PC-9 (cell line): ENCODE measurements at places on chromosomes 12 and 14.

GRCh38 chr12:121804417-121805111 lies 755 bp downstream of the SETD1B start:
- DNase-seq, result no peak

- no peak for DNase-seq
Observed at GRCh38 chr12:55676707-55677106, 31.0 kb downstream of the ITGA7 start.

DNA sequence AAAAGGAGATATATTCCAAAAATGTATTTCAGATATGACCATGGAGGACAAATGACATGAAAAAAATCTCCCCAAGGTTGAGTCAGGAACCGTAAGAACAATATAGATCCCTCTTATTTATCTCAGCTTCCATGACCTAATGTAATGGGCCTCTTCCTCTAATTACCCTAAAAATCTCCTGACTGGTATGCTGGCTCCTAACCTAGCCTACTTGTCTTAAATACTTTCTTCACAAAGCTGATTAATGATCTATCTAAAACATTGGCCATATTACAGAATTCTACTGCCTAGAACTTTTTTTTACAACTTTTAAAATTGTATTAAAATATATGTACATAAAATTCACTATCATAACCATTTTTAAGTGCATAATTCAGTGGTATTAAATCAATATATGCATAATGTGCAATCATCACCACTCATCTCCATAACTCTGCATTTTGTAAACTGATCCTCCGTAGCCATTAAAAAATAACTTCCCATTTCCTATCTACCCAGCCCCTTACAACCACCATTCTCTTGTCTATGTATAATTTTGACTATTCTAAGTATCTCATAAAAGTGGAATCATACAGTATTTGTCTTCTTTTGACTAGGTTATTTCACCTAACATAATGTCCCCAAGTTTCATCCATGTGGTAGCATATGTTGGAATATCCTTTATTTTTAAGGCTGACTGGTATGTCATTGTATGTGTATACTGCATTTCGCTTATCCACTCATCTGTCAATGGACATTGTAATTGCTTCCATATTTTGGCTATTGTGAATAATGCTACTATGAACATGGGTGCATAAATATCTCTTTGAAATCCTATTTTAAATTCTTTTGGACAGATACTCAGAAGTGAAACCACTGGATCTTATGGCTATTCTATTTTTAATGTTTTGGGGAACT lies 464.6 kb downstream of the ADAMTS20 start:
- DNase-seq, result no peak

GRCh38 chr14:70032016-70032415 lies 152.8 kb downstream of the SMOC1 start:
- no peak for DNase-seq

GRCh38 chr12:105748806-105749600 lies 389.8 kb downstream of the NUAK1 start:
- no peak for DNase-seq

DNA sequence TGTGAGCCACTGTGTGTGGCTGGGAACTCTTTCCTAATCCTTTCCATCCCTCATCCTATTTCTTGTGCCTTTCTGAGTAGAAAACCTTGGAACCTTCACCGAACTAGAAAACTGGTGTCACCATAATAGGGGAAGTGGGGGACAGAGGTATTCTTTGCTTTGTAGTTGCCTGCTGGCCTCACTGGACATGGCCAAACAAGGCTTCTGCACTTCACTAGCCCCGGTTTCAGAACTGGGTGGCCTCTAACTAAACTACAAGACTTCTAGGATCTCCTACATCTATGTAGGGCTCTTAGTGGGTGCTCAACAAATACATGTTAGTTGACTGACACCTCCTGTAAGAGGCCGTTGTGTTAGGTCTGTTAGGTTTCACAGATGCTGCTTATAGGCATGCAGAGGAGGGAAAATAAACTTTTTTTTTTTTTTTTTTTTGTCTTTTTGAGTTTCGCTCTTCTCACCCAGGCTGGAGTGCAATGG lies 597 bp upstream of the CIROP start:
- no peak for DNase-seq

- DNase-seq, result no peak
Observed at GRCh38 chr12:4046495-4046840, 173.3 kb upstream of the PARP11 start.

DNA sequence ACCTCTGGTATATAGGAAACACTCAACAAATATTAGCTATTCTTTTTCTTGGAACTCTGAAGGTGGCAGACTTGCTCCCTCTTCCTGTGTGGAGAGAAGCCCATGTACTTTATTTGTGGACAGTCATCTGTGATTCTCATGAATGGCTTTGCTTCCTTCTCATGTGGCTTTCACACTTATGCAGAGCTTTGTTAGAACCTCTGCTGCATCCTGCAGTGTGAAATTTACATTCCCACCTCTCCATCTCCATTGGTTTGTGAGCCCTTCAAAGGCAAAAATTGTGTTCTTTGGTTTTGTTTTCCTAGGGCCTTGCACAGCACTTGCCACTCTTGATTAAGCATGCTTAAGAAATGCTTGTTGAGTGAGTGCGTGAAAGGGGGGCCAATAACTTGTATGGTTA lies 51.9 kb downstream of the BICD1 start:
- no peak for DNase-seq

- no peak for DNase-seq
Observed at GRCh38 chr14:91175291-91176201, 61.7 kb downstream of the DGLUCY start.

DNA sequence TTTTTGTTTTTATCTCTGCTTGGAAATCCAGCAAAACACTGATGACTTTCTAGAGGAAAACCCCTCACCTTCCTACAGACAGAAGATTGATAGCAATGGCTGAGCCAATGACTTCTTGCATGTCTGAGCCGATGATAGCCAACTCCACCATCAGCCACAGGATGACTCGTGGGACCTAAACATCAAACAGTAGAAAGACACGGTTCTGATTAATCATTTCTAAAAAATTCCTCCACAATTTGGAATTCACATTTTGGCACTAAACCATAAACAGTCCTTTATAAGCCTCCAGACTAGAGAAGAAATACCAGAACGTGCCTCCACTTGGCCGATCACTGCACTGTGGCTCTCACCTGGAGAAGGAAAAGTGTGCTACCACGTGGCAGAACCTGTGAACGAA lies 25.9 kb downstream of the SLC11A2 start:
- no peak for DNase-seq

GRCh38 chr14:74574090-74574433 lies 38.0 kb downstream of the LTBP2 start:
- DNase-seq, result no peak

DNA sequence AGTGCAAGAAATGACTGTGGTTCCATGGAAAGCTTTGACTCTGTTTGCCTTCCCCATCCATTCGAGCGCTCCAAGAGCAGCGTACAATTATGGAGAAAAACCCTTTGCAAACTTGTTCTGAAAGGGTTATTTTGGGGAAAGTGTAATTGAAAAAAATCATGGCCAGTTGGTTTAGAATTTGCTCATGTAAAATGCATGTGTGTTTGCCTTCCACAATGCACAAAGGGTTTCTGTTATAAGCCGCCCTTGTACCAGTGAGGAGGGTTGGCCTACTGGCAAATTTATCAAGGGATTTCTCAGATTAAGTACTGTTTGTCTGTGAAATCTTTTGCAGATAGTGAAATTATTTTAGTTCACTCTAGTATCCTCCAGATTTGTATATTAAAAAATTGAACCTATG lies 62.7 kb upstream of the PELI2 start:
- no peak for DNase-seq

DNA sequence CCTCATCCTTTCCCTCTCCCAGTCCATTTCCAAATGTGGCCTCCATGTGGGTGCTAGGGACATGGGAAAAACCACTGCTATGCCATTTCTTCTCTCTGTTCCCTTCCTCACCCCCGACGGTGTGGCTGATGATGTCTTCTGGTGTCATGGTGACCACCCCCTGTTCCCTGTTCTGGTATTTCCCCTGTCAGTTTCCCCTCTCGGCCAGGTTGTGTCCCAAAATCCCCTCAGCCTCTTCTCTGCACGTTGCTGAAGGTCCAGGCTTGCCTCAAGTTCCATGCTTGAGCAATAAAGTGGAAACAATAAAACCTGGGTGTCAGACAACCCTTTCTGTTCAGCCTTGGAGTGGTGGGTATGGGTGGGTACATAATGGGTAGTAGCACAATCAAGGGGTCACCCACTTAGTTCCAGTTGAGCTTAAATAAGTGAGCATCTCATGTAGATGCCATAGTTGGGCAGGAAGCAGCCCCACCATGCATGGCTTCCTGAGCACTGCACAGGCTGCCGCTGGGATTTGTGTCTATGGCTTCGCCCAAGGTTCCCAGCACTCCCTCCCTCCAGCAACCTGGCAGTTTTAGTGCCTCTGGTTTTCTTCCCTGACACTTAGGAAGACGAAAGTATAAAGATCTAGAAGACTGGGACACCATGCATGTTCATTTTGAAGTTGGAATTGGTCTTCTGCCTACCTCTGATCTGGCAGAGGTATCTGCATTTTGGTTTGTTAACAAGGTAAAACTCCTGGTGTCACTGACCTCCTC lies 8.7 kb upstream of the ITFG2 start:
- no peak for DNase-seq

GRCh38 chr14:65302571-65303189 lies 109.8 kb upstream of the FUT8 start:
- DNase-seq, result peak; percentile 34

- no peak for DNase-seq
Observed at GRCh38 chr12:94074216-94074979, 74.0 kb upstream of the PLXNC1 start.

GRCh38 chr14:72451054-72451972 lies 442.6 kb downstream of the DPF3 start:
- DNase-seq, result no peak

- no peak for DNase-seq
Observed at GRCh38 chr14:26867171-26867757, 269.4 kb upstream of the NOVA1 start.

GRCh38 chr14:82837611-82838140 lies 1304.0 kb upstream of the SEL1L start:
- DNase-seq, result no peak

DNA sequence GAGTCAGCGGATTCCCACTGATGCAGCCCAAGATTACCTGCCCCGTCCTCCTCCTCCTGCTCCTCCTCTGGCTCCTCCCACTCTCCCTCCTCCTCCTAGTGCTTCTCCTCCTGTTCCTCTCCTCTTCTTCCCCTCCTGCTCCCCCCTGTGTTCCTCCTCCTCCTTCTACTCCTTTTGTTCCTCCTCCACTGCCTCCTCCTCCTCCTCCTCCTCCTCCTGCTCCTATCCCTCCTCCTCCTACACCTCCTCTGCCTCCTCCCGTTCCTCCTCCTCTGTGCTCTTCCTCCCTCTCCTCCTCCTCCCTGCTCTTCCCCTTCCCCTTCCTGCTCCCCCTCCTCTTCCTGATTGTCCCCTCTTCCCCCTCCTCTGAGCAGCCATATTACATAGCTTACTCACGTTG lies 141.3 kb downstream of the CACNA1C start:
- no peak for DNase-seq

DNA sequence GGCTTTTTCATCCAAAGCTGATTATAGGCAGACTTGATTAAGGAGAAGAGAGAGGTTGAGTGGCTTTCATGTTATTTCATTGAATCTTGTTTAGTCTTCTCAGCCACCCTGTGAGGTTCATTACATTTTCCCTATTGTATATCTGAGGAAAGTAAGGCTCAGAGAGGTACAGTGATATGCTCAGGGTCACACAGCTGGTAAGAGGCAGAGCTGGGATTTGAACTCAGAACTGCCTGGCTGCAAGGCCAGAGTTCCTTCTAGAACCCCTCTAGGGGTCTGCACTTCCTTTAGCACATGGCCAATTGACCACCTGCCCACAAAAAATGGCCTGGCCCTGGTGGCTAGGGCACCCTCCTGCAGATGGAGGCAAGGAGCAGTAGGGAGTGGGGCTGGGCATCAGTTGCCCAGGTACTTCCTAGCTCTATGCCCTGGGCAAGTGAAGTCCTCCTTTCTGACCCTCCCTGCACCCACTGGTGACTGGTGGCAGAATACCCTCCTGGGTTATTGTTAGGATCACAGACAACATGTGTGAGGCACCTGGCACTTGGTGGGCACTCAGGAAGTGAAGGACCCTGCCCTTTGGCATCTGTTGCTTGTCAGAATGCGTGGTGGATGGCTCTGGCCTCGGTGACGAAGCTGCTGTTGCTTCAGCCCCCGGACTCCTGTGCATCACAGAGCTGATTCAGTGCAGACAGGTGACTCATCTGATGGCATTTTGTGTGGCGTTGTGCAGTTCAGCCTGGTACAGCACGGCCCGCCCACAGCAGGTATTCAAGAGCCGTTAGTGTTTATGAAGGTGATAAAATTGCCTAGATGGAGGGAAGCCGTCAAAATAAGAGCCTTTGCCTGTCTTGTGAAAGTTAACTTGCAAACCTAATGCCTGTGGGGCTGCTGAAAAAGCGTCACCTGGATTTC lies 115.8 kb downstream of the SLC25A47 start:
- peak; percentile 57 for DNase-seq

DNA sequence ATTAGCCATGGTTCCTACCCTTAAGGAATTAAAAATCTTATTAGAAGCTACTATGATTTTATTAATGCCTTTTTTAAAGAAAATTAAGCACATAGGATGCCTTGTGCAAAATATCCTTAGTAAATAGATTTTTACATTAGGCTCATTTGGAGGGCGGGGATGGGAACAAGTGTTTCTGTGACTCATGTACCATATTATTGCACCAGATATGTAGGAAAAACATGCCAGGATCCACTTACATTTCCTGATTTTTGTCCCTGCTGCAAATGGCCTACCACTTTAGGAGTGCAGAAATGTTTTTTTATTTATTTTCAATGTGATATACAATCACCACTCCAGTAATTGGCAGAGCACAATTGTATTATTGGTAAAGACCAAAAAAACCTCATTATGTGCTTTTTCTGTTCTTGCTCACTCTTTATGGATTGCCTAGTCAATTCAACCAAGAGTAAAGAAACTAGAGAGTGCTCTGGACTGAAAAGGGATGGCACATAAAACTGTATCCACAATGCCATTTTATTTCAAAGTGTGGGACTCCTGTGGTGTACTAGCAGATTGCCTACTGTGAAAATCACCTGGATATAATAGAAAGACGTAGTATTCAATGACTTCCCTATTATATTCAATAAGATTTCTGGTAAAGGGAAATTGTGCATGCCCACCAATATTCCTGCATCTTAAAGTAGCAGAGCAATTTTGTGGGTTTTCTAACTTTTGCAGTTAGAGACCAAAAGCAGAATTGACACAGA lies 86.9 kb downstream of the ANO6 start:
- DNase-seq, result no peak

GRCh38 chr12:82412246-82412645 lies 53.9 kb downstream of the METTL25 start:
- DNase-seq, result peak; percentile 35

- no peak for DNase-seq
Observed at GRCh38 chr14:65772466-65772865, 359.9 kb downstream of the FUT8 start.

GRCh38 chr12:89783359-89784060 lies 74.9 kb upstream of the ATP2B1 start:
- no peak for DNase-seq

GRCh38 chr14:89616425-89616824 lies 199.4 kb upstream of the FOXN3 start:
- no peak for DNase-seq

- DNase-seq, result no peak
Observed at GRCh38 chr12:89134213-89134770, 218.0 kb downstream of the DUSP6 start.
